AG08396 (cell line): ENCODE measurements at places on chromosomes 5 and 9.

- peak; percentile 88 for DNase-seq
These were observed at the start of gene DMRTA1 for GRCh38 chr9:22446589-22446949. Gene DMRTA1 (plus strand): TSS chr9:22446824. CDS start chr9:22447066, 242 bp downstream.

DNA sequence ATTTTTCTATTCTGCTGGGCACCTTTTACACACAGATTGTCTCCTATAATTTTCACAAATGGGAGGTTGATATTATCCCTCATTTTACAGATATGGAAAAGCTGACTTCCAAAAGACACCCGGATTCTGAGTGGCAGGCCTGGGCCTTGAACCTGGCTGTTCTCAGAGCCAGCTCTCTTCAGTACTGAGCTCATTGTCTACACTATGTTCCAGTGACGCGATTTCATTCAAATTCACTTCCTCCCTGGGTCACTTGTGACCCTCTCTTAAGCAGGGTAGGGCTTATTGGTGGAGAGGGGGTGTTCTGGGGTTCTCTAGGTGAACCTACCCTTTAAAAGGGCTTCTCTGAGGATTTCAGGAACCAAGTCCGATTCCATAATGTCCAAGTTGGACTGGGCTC, 70.2 kb downstream of the ANKRD33B start:
- DNase-seq = no peak

GRCh38 chr9:112332977-112333638, at the start of gene PTBP3:
Gene PTBP3 (minus strand): TSS chr9:112333619. CDS start chr9:112297865, 35,754 bp downstream.
- peak; percentile 79 for DNase-seq

- no peak for DNase-seq
These were observed 29.0 kb upstream of the MYORG start for GRCh38 chr9:34405719-34406118.

DNA sequence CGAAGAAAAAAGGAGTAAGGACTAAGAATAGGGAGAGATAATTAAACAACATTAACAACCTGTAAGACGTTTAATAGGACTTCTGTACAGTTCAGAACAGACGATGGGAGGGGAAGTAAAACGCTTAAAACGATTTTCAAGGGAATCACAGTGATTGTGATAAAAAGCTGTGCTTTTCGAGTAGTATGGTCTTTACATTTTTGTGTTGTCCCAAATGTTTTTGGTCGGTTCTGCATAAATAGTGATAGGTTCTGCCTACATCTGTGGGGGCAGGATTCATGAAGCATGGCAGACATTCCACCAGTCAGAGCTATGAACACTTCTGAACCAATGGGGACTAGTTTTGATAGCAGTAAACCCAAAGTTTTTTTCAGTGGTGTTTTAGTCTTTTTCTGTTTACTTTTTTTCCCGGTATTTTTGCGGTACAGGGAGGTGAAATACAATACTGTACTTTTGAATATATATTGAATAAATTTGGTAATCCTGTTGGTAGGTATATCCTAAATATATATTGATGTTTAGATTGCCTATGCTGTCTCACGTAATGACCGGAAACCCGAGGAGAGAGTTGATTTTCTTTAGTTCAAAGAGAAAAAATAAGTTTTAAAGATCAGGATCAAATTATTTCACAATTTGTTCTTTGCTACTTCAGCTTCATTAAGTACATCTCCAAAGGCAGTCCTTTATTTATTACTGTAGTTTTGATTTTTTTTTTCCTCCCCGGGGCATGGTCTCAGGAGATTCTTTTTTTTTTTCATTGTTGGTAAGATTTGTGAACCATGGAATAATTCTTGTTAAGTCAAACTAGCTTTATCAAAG, 1.3 kb downstream of the ERBIN start:
- peak; percentile 66 for DNase-seq

DNA sequence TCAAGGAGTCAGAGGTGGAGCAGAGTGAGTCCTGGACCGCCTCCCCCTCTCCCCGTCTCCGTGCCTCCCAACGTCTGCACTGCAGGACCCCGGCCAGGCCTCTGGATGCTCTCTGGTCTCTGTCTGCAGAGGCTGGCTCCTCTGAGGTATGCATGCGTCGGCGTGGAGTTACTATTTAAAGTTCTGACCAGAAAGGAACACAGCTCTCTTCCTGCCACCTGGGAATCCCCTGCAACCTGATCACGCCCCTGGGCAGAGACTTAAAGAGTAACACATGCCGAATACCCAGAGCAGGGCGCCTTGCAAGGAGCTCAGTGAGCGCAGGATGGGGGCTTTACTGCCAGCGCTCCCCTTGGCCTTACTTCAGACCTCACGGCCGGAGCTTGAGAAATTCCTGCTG, 16.0 kb downstream of the ANXA6 start:
- DNase-seq = no peak

DNA sequence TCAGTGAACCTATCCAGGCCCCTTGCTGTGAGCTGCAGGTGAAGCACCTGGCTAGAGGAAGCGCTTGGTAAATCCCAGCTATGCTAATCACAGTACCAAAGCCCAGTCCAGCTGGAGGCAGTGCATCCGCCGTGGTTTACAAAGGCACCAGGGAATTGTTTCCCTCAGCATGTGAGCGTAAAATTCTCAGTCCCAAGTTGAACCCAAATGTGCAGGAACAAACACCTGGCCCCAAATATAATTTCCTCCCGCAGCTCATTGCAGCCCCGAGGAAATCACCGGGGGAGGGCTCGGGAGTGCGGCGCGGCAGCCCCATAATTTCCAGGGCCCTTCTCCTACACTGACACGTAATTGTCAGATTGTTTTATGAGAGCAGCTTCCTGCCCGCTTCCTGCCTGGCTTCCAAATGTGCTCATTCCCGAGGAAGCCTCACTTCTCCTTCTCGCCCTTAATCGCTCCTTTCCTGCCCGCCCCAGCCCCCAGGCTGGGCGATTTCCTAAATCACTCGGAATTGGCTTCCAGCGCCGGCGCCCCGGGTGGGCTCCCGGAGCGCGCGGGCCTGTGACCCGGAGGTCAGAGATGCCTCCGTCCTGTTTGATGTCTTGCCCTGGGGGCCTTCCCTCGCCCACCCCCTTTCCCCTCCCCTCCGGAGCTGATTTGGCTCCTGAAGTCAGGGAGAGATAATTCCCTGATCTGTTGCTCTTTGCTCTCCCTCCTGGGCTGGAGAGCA, 134.4 kb downstream of the FGF1 start:
- peak; percentile 18 for DNase-seq

DNA sequence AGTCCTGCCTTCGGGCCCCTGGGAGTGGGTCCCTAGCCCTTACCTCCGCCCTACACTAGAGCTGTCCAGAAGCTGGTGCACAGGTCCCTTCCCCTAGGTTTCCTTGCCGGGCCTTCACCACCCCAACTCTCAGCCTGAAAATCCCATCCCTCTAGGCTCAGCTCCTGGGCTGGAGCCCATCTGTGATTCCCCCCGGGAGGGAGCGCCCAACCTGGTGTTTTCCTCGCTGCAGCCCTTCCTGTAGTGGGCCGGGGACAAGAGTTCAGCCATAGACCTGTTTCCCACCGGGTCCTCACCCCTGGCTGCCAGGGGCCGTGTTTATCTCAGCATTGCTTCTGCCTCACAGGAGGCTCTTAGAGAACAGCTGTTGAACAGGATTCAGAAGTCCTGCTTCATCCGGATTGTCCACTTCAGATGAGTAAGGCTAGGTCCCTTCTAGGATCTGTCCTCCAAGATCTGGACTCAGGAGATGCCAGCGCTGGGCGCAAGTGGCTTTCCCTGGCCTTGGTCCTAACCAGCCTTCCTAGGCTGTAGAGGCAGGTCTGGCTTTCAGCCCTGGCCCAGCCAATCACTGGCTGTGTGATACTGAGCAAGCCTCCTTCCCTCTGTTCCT, 965 bp downstream of the GLIPR2 start:
- DNase-seq = peak; percentile 48

- DNase-seq = no peak
These were observed 13.1 kb downstream of the TRIO start for GRCh38 chr5:14156290-14156649.

DNA sequence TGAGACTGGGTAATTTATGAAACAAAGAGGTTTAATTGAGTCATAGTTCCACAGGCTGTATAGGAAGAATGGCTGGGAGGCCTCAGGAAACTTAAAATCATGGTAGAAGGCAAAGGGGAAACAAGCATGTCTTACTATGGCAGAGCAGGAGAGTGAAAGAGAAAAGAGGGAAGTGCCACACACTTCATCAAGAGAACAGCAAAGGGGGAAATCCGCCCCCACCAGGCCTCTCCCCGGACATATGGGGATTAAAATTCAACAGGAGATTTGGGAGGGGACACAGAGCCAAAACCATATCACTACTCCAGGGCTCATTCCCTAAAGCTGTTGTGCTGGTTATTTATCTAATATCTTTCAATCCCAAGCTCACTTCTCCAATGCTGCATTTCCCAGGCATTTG, 50.2 kb upstream of the NR3C1 start:
- DNase-seq = no peak

- DNase-seq = peak; percentile 39
These were observed 105.5 kb downstream of the PDE6A start for GRCh38 chr5:149838881-149839739.

- no peak for DNase-seq
These were observed 5.9 kb downstream of the COL5A1 start for GRCh38 chr9:134647359-134648080.

DNA sequence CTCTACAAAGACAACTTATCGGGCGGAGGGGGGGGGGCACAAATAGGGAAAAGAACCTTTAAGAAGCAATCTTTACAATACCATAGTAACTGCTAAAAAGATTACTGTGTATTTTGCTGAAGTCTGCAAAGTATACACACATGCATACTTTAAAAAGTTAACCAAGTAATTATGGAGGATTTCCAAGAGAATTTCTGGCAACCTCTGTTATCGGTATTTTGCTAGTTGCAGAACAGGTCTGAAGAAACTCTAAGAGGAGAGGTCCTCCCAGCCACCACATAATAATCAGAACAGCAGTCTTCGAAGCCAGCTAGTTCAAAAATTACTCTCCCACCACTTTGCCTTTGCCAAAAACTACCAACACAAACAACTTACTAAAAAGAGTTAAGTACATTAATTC, 56.1 kb downstream of the UBAP2 start:
- no peak for DNase-seq

GRCh38 chr9:107054146-107054545, 191.2 kb downstream of the ZNF462 start:
- no peak for DNase-seq

- no peak for DNase-seq
These were observed 562.9 kb upstream of the FTMT start for GRCh38 chr5:121288781-121289180.

DNA sequence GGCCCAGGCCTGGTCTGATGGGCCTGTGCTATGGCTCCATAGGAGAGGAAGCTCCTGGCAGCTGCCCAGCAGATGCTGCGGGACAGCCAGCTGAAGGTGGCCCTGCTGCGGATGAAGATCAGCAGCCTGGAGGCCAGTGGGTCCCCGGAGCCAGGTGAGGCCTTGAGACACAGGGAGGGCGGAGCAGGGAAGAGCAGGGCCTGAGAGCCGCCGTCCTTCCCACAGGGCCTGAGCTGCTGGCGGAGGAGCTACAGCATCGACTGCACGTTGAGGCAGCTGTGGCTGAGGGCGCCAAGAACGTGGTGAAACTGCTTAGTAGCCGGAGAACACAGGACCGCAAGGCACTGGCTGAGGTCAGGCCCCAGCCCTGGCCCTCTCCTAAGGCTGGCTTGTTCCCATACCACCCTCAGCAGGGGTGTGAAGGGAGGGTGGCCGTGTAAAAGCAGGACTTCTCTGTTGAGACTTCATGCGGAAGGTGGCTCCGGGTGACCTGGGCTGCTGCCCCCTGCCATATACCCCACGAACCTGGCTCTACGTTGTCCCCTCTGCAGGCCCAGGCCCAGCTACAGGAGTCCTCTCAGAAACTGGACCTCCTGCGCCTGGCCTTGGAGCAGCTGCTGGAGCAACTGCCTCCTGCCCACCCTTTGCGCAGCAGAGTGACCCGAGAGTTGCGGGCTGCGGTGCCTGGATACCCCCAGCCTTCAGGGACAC, 4.5 kb downstream of the PKN3 start:
- DNase-seq = no peak

GRCh38 chr9:36924071-36924470, 110.0 kb downstream of the PAX5 start:
- peak; percentile 82 for DNase-seq

- DNase-seq = no peak
These were observed 339.6 kb upstream of the CCNH start for GRCh38 chr5:87752362-87752761.

- DNase-seq = no peak
These were observed 93.7 kb upstream of the SMC5 start for GRCh38 chr9:70165006-70165602.

DNA sequence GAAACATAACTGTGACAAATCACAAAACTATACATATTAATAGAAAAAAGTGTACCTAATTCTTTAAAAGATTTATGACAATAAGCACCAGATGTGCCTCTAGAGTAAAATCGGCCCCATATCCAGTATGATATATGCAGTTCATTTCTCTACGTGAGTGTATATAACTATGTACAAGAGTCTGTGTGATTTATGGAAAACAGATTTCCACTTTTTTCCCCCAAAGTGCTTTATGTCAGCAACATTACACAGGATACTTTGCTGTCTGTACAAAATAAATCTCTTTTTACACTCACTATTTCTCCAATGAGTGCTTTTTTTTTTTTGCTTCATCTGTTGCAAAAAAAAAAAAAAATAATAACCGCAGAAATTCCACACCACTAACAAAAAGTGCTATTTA, 298.8 kb upstream of the RFX3 start:
- no peak for DNase-seq

GRCh38 chr5:114192108-114192507, 169.8 kb upstream of the KCNN2 start:
- no peak for DNase-seq

GRCh38 chr9:127445851-127446712, 5.1 kb downstream of the RPL12 start:
- no peak for DNase-seq

- DNase-seq = no peak
These were observed 38.5 kb upstream of the FCHO2 start for GRCh38 chr5:72917371-72917776.

GRCh38 chr5:64108674-64109073, 57.0 kb upstream of the RNF180 start:
- DNase-seq = no peak

GRCh38 chr5:124795829-124796228, 49.4 kb upstream of the ZNF608 start:
- no peak for DNase-seq

DNA sequence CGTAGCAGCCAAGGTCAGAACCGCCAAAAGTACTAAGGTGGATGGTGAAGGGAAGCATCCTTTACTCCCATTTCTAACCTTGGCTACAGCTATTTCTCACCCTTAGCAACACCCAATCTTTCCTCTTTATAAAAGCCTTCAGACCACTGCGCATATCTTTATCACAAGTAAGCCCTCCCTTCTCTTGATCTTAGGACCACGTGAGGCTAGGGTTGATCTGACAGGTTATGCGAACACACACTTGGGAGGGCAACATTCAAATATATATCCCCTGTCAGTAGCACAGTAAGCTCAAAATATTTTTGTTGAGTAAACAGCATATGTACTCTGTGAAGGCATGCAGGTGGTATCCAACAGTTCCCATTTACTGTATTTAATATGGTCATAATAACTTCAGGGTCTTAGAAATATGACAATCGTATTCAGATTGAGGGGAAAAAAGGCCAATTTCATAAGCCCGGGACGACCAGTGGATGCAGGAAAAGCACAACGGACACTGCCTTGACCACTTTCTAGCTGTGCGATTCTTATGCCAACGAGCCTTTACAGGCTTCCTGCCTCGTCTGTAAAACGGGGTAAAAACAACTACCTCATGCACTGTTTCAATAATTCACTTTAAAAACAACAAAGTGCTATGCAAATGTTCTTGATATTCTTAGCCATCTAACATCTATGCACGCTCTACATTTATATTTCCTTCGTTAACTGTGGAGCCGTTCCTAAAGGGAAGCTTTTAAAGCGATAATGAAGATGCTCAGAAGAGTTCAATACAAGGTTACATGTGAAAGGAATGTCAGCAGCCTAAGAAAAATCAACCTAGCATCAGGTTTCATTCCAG, 1.3 kb downstream of the ARSB start:
- peak; percentile 19 for DNase-seq
